NCI-H1048 (cell line): ENCODE measurements at places on chromosomes 16 and 17.

- no peak for DNase-seq
Measured at GRCh38 chr17:61323909-61324868, 75.5 kb upstream of the TBX2 start.

DNA sequence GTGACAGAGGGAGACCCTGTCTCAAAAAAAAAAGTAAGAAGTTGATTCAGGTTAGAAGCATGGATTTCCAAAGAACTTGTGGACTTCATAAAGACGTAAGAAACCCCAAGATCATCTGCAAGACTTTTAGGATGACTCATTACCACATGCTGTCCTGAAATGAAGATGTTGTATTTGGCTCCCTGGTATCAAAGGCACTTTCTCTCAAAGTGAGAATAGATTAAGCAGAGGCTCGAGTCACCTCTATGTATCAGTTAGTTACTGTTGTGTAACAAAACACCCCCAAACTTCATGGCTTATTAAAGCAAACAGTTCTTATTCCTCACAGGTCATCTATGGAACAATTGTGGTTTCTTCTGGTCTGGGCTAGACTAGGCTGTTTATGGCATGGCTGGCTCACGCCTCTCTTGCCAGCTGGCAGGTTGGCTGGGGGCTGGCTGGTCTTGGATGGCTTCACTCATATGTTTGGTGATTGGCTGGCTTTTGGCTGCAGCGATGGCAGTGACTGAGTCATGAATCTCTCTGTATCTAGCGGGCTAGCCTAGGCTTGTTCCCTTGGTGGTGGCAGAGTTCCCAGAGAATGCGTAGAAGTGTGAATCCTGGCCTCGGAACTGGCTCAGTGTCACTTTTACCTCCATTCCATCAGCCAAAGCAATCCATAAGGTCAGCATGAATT lies 60.4 kb upstream of the MSI2 start:
- DNase-seq = no peak

- DNase-seq = no peak
Measured at GRCh38 chr16:84618581-84619460, 943 bp upstream of the COTL1 start.

GRCh38 chr17:48587276-48588073 lies 2.6 kb downstream of the HOXB3 start:
- no peak for DNase-seq
